ENCODE measurements at places on chromosomes 3 and 15.

DNA sequence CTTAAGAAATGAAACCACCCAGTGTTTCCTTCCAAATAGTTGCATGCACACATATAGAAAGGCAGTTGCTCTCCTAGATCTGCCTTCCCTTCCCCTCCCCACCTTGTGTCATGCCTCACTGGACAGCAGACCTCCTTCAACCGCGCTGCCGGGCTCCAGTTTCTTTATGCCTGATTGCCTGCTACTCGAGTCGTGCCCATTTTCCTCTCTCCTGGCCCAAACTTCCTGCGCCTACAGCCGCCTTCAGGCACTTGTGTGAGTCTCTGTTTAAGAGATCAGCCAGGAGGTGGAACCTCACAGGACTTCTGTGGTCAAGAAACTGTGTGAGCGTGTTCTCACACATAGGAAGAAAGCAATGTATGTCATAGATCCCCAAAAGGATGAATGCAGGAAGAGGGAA is 8.8 kb upstream of the FAM107A start:
- DNase-seq: no peak

GRCh38 chr3:28590860-28591259 is 242.2 kb upstream of the AZI2 start:
- no peak for DNase-seq

GRCh38 chr15:85000189-85000864 is 18.7 kb downstream of the PDE8A start:
- no peak for DNase-seq

DNA sequence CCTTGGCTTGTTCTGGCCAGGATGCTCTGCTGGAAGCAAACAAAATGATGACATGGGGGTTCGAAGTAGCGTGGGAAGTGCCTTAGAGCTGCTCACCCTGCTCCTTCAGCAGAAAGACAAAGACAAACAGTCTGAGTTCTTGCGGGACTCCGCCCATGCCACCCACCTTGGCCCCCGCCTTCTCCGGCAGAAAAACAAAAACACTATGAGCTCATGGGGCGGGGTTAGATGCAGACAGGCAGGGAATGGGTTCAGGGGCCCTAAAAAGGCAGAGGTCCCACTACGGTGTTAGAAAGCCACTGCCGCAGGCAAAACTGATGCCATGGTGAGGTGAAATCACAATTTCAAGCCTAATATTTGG is 9.7 kb upstream of the NCKIPSD start:
- no peak for DNase-seq

- no peak for DNase-seq
Measured at GRCh38 chr3:68817243-68817642, 115.1 kb downstream of the TAFA4 start.

DNA sequence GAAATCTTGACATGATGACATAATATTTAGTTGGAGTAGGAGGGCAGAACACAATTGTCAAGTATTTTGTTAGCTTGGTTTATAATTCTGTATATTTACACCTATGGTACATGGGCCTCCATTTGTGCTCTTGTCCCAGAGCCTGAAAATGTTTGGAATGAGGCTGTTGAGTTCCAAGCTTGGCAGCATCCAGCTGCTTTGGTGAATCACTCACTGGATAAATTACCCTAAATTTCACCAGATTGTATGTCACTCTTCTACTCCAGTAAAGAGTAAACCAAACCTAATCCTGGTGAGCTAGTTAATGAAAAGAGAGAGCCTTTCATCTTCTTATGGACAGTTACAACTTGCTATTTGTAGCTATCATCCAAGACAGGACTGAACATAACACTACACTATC is 928.7 kb downstream of the DIPK2A start:
- no peak for DNase-seq

- no peak for DNase-seq
Measured at GRCh38 chr3:177744873-177745606, 547.8 kb upstream of the TBL1XR1 start.

DNA sequence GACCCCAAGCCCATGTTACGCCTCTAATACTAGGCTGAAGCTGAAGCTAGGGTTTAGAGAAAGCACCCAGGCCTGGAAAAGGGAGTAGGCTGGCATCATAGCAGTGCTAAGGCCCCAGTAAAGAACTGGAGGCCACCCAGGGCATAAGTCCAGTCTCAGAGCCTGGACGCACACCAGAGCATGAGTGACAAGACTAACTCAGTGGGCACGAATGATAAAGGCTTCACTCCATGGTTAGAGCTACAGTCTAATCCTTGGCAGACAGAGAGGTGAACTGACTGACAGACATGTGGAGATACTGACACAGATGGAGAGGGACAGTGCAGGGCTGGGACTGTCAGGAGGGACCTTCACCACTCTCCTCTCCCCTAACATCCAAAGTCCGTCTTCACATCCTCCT is 139.8 kb downstream of the KCNMB2 start:
- DNase-seq: no peak

All from GM18507 (cell line).